ENCODE measurements at places on chromosomes 2 and 18.

- no peak for DNase-seq
Measured at GRCh38 chr2:140353541-140353940, 1573.4 kb upstream of the NXPH2 start.

DNA sequence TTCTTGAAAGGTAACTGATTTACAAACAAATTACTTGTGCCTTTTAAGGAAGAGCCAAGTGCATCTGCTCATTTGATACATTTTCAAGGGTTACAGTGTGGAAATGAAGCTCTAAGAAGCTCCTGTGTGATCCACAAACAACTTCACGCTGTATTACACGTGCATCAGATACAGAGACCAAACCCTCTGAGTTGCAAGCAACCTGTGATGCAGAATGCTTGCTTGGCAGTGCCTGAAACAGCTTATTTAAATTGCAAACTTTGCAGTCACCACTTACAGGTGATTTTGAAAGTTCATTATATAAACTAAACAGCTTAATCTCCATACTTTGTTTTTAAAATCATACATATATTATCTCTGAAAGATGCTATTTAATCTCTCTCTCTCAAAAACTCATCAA, 50.1 kb downstream of the ZEB2 start:
- no peak for DNase-seq

DNA sequence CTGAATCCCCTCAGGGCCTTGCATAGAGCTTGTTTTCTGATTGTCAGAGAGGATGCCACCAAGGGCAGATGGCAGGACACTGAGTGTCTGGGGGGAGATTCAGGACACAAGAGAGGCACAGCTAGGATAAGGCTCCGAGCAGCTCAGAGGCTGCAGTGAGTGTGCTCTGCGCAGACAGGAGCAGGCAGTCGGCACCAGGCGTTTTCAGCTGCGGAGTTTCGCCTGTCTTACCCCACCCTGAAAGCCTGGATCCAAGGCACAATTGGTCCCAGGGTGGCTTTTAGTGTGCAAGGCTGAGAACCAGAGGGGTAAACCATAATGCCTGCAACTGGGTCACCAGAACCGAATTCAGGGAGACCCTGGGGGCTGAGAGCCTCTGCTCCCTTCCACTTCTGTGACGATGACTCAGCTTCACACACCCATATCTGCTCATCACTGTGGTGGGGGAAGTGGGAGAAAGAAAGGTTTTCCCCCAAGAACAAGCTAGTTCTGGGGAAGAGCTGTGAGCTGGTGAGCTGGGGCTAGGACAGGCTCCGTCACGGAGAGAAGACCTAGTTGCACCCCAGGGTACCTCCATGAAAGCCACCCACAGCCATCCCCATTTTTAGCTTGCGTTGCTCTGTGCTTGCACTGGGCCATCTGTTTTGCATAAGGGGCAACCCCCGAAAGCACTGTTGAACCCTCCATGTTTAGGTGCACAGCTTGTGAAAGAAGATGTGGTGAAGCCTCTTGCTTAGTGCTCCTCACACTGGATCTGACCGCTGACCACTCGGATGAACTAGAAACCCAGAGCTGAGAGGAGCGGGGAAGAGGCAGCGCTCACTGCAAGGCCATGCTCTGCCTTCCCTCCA, 173.7 kb downstream of the CELF4 start:
- no peak for DNase-seq

- peak; percentile 88 for DNase-seq
Measured at GRCh38 chr2:179106676-179107428, 56.9 kb upstream of the CCDC141 start.

DNA sequence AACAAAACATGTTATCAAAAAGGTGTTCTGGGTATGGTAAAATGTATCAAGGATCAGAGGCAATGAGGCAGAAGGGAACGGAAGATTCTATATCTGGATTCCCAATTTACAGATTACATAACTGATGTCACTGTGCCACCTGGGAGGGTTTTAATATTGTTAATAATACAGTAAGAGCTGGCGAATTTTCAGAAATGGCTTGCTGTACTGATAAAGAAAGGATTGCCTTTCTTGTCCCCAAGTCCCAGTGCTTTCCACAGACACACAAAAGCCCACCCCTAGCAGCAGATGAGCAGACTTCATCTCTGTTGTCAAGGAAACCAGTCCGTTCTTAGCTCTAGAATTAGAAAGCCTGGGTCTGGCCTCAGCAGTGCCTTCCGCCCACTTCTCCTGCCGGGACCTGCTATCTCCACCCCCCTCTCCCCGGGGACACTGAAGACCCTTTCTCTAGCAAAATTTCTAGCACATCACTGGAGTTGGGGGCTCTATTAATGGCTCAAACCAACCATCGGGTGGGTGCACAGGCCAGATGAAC, 34.3 kb downstream of the ADD2 start:
- no peak for DNase-seq

GRCh38 chr2:190592831-190593230, 56.1 kb upstream of the NAB1 start:
- no peak for DNase-seq

GRCh38 chr2:59919579-59919978, 633.9 kb downstream of the BCL11A start:
- DNase-seq = no peak

GRCh38 chr2:110816404-110817365, 84.3 kb downstream of the ACOXL start:
- no peak for DNase-seq

- no peak for DNase-seq
Measured at GRCh38 chr2:160794926-160795325, 301.3 kb upstream of the RBMS1 start.

GRCh38 chr18:57666818-57667497, 45.3 kb upstream of the NARS1 start:
- DNase-seq = peak; percentile 87

DNA sequence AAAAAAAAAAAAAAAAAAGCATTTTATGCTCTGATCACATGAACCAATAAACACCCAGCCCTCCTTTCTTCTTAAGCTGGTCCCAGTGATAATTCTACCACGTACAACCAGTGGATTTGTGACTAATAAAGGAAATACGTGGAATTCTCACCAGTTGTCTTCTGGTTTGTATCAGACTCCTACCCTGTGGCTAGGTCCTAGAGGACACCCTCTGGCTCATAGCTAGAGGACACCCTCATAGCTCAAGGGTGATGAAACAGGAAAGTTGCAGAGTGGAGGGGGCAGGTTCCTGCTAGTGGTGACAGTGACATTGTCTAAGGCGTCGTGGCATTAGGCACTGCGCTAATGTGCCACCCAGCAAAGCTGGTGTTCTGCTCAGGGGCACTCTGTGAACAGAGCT, 167.8 kb downstream of the BCL11A start:
- DNase-seq = peak; percentile 74

- DNase-seq = no peak
Measured at GRCh38 chr2:11938196-11938595, 191.8 kb downstream of the LPIN1 start.

- no peak for DNase-seq
Measured at GRCh38 chr2:178482437-178482836, 2.2 kb downstream of the PLEKHA3 start.

DNA sequence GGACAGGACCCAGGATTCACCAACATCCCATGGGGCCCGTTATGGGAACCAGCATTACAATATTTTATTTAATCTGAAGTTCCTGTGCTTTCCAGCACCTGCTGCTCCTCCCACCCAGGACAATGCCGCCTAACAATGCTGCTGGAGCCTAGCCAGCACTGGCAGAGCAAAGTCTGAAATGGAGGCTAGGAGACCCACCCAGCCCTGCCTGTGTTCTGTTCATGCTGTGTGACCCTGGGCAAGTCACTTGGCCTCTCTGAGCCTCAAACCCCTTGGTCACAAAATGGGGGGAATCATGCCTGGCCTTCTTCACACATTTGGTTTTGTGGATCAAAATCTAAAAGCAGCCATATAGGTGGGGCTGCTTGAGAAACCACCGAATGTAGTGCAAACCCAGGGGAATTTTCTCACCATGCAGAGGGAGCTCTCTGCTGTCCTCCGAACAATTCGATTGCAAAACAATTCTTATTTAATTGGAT, 38.5 kb upstream of the ODC1 start:
- no peak for DNase-seq

- no peak for DNase-seq
Measured at GRCh38 chr2:30230497-30231211, 680 bp upstream of the LBH start.

DNA sequence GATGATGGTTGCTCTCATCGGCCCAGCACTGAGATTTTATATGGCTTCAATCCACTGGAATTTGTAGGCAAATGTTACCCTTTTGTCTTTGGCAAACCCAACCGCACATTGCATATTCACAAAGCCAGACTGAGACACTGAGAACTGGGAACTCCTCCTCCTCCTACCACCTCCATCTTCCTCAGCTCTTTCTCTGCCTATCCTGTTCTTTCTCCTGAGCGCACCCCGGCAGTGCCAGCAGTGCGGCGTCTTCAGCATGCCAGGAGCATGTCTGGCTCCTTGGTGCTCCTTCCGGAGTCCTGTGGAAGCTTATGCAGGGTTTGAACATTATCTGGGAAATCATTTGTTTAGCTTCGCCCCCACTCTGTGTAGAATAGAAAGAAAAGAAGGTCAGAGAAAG, 50.8 kb downstream of the TRIB2 start:
- no peak for DNase-seq

GRCh38 chr2:162608901-162609300, 229.7 kb downstream of the KCNH7 start:
- no peak for DNase-seq

DNA sequence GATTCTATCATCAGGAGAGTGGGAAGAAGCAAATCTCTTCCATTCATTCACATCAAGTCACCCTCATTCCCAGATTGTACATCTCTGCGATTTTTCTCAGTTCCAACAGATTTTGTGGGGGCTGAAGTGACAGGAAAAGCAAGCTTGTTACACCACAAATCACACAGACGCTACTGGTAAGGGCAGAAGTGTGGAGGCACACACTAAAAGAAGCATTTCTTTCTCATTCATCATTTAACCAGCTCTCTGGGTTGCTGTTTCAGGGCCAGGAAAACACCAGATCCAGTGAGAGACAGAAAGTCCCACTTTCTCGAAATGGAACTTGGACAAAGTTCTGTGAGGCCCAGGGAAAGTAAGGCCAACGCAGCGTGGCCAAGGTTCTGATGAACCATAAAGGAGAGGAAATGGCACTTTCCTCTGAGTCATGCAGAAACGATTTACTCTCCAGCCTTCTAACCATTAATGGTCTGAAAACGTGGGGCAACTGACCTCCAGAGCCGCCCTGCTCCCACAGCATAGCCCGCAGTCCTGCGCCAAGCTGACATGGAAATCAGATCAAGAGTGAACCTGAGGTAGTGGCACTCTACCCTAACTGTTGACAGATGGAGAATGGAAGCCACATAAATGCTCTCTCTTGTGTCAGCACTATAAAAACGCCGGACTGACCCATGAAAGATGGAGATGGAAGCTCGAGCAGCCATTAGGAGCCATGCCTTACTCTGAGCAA, 191.0 kb downstream of the C1D start:
- no peak for DNase-seq

DNA sequence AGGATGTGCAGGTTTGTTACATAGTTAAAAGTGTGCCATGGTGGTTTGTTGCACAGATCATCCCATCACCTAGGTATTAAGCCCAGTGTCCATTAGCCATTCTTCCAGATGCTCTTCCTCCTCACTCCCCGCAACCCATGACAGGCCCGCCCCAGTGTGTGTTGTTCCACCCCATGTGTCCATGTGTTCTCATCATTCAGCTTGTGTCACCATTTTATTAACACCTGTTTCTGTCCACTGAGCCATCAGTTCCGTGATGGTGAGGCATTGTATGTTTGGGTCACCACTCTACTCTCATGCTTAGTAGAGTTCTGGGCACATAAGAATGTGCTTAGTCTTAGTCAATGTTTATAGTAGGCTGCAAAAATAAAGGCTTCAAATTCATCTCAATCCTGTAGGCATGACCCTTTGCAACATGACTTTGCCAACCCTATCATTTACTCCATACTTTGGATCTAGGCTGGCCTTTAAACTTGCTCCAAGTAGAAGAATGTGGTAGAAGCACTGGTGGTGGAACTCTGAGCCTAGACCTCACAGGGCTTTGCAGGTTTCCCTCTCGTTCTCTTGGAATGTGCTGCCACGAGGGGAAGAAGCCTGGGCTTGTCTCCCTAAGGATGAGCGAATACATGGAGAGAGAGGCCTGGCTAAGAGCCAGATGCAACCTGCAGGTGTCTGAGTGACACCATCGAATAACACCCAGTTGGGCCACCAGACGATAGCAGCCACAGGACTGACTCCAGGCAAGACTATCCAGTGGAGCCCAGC, 161.5 kb downstream of the NAPG start:
- DNase-seq = no peak

DNA sequence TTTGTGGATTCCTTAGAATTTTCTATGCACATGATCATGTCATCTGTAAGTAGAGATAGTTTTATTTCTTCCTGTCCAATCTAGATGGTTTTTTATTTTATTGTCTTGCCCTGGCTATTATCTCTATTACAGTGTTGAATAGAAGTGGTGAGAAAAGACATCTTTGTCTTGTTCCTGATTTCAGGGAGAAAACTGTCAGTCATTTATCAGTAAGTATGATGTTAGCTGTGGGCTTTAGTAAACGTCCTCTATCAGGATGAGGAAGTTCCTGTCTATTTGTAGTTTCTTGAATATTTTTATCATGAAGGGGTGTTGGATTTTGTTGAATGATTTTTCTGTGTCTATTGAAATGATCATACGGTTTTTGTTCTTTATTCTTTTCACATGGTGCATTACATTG, 5.3 kb downstream of the PLEKHH2 start:
- DNase-seq = no peak

DNA sequence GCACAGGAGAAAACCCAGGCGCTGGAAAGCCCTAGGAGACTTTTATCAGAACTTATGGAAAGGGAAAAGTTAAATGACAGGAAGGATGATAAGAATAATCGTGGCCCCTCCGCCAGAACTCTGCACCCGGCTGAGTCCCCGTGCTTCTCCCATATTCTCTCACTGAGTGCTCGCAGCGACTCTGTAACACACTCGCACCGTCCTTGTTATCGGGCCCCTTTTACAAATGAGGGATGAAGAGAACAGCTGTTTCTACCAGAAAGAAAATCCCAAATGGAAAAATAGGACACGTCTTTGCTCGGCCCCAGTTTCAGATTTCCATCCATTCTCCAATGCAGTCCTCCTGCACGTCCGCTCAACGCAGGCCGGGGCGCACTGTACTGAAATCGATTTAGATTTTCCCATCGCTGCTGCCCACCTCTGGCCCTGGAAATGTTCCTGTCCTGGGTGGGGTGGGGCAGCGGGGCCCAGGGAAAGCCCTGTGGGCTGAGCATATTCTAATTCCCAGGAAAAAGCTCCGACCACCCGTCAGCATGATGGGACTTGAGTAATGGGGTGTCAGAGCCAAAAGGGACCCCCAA, 66.4 kb downstream of the KCNF1 start:
- no peak for DNase-seq

DNA sequence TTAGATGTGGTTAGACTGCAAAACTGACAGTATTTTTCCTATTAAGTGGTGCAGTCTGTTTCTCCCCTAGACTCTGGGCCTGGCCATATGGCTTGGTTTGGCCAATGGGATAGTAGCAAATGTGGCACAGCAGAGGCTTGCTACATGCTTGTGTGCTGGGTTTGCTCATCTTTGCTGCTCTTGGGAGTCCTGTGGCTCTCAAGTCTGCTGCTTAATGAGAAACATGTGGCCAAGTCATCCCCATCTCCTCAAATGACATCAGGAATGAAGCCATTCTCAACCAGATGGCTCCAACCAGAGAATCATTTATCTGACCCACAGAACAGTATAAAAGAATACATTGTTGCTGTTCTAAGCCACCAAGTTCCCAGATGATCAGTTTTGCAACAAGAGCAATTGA, 57.1 kb upstream of the PAX3 start:
- DNase-seq = no peak

GRCh38 chr2:62475172-62476011, 30.6 kb downstream of the TMEM17 start:
- no peak for DNase-seq
